NCI-H1105 (cell line): ENCODE measurements at places on chromosomes 1 and 21.

DNA sequence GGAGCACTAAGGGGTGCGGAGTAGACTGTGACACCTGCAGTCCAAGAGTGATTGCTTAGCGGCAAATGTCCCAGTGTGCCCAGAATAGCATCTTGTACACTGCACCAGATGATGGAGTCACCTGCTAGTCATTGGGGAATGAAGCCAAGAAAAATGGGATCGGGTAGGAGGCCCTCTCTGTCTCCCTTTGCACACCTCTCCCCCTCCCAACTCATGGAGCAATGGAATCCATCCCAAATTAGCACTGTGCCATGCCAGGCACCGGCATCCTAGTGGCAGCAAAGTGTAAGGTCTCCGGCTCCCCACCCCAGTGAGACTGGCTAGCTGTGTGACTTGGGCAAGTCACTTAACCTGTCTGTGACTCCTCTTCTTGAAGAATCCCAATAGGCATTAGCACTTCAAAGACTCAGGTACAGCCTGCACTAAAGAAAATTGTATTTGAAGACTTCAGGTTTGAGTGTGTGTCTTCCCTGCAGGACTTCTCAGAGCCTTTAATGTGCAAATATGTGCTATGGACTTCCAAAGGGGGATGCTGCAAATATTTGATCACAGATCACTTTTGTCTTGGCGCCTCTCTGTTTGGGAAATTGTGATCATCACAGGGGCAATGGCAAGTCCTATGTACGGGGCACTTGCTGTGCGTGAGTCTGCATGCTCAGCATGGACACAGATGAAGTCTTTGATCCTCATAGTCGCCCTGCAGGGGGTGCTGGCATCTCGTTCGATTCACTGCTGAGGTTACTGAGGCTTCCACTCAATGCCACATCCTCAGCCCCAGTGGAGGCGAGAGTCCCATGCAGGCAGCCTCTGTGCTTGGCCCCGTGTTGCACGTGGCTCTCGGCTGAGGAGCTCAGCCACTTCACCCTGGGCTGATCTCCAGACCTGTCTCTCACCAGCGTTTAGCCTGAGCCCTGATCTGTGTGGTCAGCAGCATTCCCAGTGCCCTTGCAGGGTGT, 272.9 kb upstream of the C1orf174 start:
- DNase-seq = peak; percentile 1

DNA sequence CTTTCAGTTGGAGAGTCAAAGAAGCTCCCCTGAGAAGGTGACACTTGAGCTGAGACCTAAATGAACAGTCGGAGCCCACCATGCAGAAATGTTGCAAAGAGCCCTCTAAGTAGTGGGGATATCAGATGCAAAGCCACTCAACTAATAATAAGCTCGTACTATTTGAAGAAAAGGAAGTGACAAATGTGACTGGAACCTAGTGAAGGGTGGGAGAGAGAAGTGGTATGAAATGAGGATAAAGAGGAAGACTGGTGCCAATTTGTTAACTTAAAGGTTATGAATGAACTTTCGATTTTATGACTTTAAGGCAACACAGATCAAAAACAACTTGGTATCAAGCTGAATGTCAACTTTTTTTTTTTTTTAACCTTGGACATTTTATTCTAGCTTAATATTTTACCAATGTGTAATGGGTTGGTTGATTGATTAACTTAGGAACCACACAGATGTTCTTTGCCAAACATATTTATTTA, 14.7 kb downstream of the LYPLAL1 start:
- no peak for DNase-seq

DNA sequence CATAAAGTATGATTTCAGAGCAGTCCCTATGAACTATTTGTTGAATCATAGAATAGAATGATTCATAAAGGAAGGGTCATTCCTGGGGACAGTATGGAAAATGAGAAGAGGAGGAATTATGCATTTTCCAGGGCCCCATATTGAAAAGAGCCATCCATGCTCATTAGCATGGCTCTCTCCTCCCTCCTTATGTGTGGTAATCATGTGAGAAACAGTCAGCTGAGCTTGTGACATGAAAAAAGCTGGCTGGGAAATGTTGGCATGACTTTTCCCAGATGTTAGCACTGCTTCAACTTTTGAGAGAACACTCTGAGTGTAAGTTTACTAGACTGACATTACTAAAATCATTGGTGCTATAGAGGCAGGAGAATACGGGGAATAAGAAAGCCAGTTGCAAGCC, 16.1 kb downstream of the TRIM67 start:
- DNase-seq = no peak

DNA sequence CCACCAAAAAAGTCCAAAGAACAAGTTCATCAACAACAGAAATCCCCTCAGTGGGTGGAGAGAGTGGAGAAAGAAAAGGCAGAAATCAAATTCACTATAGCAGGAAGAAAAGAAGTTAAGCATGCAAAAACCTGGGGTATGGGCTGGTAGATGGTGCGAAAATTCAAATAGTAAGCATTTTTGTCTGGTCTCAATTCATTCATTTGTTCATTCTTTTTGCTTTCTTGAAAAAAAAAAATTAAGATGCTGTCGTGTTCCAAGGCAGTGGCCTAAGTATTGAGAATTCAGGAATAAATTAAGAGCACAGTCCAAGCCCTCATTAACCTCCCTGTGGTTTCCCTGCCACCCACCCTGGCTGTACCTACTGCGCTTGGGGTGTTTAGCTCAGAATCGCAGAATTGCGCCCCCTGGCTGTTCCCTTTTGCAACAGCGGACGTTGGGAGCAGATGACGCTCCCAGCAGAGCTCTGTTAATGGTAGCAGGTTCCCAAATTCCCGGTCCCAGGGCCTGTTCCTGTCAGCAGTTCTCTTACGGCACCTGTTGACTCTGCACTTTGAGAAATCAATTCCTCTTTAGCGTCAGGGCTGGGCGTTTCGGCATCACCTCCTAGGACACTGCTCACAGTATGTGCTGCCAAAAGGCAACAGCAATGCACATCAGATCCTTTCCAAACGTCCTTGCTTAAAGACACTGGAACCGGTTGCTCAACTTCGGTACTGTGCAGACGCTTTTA, 34.0 kb upstream of the SSX2IP start:
- no peak for DNase-seq

DNA sequence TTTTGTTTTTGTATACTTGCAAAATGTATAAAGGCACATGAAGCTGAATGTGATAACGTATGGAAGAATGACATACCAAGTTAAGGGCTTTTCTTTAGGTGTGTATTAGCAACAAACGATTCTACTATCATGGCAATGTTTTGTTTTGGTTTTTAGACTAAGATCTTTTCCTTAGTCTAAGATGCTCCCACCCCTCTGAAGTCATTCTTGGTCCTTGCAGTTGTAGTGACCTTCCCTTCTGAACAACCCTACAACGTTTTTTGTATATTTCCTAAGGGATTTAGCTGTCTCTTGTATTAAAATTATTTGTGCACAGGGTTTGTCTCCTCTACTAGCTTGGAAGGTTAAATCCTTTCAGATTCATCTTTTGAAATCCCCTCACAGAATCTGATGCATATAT, 61.0 kb downstream of the SPAG17 start:
- DNase-seq = no peak

DNA sequence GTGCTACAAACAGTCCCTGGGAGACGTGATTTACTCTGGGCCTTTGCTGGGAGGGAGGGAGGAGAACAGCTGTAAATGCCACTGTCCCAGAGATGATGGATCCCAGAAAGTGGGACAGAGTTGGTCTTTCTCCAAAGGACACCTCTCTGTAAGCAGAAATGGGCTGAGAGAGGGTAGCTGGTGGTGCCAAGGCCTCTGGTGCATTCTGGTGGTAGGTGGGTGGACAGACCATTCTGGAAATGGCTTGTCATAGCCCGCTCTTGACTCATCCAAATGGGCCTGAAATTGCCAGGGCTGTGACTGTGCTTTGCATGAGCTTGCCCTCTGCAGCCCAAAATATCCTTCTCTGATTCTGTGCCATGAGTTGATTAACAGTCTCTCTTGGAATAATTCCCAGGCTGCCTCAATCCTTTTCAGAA, 36.1 kb downstream of the CCDC185 start:
- no peak for DNase-seq

- no peak for DNase-seq
Observed at GRCh38 chr1:54413295-54413694, 7.1 kb upstream of the SSBP3 start.

DNA sequence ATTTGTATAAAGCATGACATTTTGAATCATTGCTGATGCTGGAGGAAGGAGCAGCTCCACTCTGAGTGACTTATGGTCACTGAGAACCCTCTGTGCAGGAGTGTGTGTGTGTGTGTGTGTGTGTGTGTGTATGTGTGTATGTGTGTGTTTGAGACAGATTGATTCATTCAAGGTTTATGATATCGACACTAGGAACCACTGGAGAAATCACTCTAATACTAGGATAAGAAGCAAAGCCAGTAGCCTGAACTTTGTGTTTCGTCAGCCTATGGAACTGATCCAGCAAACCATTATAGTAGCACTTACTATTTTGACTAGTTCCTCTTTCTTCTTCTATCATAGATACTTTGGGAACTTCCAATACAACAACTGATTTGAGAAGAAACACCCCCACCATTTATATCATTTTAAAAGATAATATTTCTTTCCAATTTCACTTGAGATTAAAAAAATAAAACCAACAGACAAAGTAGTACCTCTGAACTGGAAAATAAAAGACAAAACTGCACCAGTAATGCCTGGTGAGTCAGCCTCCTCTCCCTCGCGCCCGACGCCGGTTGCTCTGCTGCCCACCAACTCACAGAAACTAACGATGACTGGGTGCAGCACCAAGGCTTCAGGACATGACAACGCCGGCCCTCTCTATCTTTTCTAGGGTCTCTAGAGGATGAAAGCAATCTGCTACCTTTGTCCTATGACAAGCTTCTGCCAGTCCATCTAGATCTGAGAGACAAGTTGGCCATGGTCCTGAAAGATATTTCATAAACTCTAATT, 20.9 kb downstream of the SLAMF1 start:
- DNase-seq = no peak

- no peak for DNase-seq
Observed at GRCh38 chr1:158163000-158163947, 17.4 kb upstream of the CD1D start.

- no peak for DNase-seq
Observed at GRCh38 chr1:28421744-28422143, 52.2 kb downstream of the PHACTR4 start.

- no peak for DNase-seq
Observed at GRCh38 chr1:107604825-107605224, 360.2 kb downstream of the VAV3 start.

- no peak for DNase-seq
Observed at GRCh38 chr1:41072051-41072450, 50.5 kb upstream of the SLFNL1 start.

- DNase-seq = no peak
Observed at GRCh38 chr1:109642626-109643025, 13.3 kb upstream of the GSTM4 start.

GRCh38 chr1:67759692-67760029, 73.6 kb downstream of the GNG12 start:
- DNase-seq = no peak

DNA sequence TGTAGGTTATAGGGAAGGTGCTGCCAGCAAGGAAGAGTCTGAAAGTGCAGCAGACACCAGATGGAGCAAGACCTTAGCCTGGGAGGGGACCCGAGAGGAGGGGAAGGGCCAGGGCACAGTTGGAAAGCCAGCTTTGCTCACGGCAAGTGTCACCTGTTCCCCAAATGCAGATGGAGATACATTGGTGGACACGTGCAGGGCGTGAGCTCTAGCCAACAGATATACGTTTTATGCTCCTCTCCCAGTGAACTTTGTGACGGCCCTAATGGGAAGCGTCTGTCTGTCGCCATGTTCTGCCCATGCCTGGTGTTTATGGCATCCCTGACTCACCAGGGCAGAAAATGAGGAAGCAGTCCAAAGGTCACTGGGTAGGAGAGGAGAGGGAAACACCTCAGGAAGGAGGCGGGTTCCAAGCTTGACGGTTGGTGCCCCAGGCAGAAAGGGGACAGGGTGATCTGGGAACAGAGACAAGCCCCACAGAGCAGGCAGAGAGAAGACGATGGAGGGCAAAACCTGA, 7.6 kb downstream of the GPA33 start:
- no peak for DNase-seq

- DNase-seq = no peak
Observed at GRCh38 chr1:119729044-119729443, 17.3 kb downstream of the PHGDH start.

GRCh38 chr1:33060579-33061083, 20.3 kb upstream of the AZIN2 start:
- no peak for DNase-seq

DNA sequence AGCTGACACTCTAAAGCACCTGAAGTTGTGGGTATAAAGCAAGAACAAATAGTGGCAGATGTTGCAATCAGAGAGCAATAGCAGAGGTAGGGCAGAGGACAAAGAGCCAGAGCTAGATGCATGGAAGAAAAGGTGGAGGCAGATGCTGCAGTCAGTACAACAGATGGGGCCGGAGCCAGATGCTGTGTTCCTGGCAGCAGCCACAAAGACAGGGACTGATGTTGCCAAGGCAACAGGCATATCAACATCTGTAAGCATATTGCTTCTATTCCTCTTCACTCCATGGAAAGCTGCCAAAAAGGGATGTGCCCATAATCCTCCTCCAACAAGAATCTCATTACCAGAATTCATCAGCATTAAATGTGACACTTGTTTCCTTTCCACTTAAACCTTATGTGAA, 108.0 kb downstream of the TNNI3K start:
- peak; percentile 96 for DNase-seq

GRCh38 chr1:41955461-41956159, 36.9 kb upstream of the HIVEP3 start:
- DNase-seq = no peak

GRCh38 chr1:45891087-45891486, 87.7 kb downstream of the MAST2 start:
- DNase-seq = no peak

- no peak for DNase-seq
Observed at GRCh38 chr1:205111354-205111753, 10.4 kb downstream of the RBBP5 start.

GRCh38 chr1:244665771-244666217, 12.9 kb downstream of the DESI2 start:
- DNase-seq = no peak

DNA sequence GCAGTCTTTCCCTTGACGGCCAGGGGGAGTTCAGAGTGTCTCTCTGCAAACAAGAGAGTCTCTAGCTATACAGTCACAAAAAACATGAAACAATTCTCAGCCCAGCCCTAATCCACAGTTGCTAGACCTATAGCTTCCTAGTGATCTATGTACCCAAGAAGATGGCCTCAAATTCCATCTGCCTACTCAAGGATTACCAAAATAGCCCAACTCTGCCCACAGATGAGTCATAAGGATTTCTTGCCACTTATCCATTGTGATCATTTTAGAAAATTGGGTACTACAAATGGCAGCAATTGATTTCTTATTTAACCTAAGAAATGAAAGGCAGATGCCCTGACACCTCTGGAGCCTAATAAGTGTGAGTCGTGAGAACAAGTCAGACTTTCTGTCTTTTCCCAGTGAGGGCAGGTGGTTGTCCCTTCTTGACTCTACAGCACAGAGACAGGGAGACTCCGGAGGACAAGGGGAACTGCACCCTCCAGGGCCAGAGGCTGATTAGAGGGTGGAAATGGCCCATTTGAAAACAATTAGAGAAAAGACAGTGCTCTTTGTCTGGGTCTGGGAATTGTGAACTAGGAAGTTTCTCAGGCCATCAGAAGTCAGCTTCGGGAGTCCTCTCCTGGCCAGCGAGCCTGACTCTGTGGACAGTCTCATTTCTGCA, 65.4 kb downstream of the ABCA4 start:
- DNase-seq = no peak
